SIG-M5 (cell line): ENCODE measurements at places on chromosomes 4 and X.

DNA sequence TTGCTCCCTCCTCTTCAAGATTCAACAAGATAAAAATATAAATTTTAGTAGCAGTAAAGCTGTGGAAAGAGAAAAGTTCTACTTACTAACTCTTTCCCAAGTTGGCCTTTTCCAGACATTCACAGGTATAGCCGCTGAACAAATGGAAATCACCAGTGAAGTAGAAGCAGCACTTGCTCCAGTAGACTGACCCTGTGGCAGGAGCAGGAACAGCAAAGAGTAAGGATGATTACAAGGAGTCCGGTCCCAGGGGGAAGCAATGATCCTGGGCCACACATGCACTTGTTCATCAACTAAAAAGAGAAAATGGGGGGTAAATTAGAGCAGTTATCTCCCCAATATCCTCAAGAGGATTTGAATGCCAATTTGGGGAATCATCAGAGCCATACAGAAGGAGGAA, 184.9 kb downstream of the NAF1 start:
- DNase-seq = no peak

DNA sequence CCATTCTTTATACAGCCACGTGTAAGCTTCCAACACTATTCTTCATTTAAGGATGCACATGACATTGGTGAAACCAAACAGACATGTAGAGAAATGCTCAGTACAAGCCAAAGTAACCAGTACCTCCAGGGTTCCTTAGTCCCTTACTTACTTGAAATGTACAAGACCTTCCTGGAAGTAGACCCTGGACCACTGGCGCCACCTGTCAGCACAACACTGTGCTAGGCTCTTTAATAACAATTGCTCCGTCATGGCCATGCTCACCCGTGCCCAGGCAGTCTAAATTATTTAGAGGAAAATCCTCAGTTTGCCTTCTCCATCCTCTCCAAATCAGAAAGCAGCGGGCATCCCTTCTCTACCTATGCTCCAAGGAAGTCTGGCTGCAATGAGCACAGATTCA, 52.7 kb downstream of the ADGRA3 start:
- no peak for DNase-seq

GRCh38 chr4:81255524-81255923, 40.5 kb upstream of the PRKG2 start:
- no peak for DNase-seq

- no peak for DNase-seq
Observed at GRCh38 chr4:20266215-20267082, 14.7 kb downstream of the SLIT2 start.

- DNase-seq = no peak
Observed at GRCh38 chr4:125084608-125085007, 230.1 kb upstream of the FAT4 start.

DNA sequence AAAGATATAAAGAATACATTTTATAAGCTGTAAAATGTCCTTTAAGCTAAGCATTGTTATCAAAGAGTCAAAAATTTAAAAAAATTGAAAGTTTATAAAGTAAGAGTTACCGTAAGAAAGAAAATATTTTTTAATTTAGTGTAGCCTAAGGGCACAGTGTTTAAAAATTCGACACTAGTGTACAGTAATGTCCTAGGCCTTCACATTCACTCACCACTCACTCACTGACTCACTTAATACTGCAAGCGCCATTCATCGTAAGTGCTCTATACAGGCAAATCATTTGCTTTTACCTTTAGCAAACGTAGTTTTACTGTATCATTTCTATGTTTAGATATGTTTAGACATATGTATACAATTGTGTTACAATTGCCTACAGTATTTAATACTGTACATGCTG, 20.2 kb downstream of the GLRA3 start:
- no peak for DNase-seq
